ENCODE measurements at places on chromosomes 13 and 19.

DNA sequence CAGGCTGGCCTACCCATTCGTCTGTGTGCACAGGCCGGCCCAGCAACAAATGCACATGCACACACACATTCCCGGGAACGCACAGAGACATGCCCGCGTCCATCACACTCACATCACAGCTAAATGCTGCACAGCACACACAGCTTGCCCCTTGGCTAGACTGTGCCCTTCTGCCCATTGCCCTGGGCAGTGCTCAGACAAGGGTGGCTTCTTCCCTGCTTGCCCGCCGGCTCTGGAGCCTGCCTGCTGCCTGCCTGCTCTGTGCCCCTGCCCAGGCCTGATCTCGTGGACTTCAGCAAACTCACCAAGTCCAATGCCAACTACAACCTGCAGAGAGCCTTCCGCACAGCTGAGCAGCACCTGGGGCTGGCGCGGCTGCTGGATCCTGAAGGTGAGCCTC is 30.4 kb downstream of the SPTBN4 start:
- no peak for DNase-seq

GRCh38 chr19:58513694-58514563 is 2.1 kb upstream of the SLC27A5 start:
- DNase-seq = peak; percentile 97

- no peak for DNase-seq
These were observed 16.3 kb downstream of the LCP1 start for GRCh38 chr13:46165485-46166223.

GRCh38 chr13:84776593-84776992 is 894.3 kb upstream of the SLITRK1 start:
- DNase-seq = no peak

All from inflammatory macrophage (primary cell).